NCI-H2227 treated with DMSO at 0.1 percent for 48 hours (cell line): ENCODE measurements at places on chromosomes 6 and 20.
A peak's percentile ranks its signal among the peaks of the same experiment; 100 is the strongest.

- no peak for DNase-seq
Observed at GRCh38 chr6:23633996-23634395, 492.0 kb upstream of the NRSN1 start.

DNA sequence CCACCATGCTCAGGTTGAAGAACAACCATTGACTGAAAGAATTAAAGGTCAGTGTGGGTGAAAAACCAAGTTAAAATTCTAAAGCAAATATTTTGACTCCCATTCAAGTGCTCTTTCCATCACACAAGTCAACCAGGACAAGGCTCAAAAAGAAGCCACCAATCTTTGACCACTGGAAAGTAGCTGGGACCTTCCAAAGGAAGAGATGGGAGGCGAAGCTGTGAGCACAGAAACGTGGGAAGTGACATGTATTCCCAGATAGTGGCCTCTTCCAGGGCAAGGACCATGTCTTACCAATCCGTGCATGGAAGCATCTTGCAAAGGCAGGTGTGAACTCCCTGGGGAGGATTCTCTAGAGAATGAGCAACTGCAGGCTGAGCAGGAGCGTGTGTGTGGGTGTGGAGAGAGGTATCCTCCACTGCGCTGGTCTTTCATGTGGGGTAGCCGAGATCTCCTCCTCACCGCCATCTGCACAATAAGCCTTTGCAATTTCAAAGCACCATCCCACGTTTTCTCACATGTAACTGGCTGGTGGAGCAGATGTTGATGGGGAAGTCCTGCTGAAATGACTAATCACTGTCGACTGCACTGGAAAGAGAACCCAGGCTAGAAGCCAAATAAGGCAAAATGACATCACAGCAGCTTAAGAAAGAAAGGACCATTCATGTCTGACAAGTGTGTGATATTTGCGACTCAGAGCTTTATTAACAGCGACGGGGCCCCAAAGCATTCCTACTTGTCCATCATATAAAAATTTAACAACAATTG, 189.4 kb upstream of the RREB1 start:
- DNase-seq, result no peak

- no peak for DNase-seq
Observed at GRCh38 chr6:96963809-96964208, 39.3 kb downstream of the KLHL32 start.

- DNase-seq, result no peak
Observed at GRCh38 chr6:88631830-88632229, 331.6 kb downstream of the RNGTT start.

DNA sequence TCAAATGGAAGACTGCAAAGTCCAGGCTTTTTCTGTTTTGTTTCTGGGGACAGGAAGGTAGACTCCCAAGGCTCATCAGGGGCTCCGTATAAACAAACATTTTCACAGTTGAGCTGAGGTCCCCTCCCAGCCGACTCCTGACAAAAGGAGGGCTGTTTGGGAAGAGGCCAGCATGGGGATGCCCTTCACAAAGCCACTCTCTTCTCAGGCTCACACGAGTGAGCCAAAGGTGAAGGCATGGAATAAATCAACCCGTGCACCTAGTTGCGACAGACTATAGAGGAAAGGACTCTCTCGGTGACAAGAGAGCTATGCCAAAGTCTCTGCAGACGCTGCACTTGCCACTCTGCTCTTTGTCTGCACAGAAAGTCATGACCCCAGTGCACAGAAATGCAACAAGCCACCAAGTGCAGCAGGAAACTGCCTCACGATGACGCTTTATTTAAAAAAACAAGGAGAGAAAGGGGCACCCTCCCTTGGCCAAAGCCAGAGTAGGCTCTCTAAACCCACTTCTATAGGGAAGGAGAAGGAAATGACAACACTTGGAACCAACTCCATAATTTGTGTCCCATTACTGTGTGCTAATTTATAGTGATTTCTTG, 21.0 kb downstream of the JAG1 start:
- no peak for DNase-seq

DNA sequence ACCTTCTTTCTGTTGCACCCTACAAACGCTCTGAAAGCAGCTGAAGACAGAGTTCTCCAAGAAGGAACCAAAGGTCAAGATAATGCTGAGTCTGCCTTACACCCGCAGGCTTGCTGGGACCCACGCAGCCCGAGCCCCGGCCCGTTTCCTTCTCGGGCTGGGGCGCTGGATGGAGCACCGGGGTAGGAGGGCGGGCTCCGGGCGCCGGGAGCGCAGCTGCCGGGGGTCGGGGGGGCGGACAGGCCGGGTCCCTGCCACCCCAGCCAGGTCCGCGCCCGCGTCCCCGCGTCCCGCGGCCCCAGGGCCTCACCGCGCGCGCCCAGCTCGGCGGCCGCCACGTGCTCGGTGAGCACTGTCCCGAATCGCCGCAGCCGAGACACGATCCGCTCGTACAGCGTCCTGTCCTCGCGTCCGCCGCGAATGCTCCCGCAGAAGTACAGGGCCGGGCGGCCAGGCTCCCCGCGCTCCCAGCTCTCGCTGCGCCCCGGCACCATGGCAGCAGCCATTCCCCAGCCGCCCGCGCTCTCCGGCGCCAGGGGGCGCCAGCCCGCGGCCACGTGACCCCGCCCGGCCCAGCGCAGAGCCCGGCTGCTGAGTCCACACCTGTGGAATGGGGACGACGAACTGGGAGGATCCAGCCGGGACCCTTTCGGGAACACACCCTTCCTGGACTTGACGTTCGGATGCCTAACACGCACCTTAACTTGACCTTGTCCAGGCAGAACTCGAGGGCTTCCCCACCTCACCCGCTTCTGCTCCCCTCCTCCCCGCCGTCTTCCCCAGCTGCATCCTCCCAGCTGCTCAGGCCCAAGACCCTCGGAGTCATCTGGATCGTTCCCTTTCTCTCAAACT, at the start of gene DNPH1:
DNPH1 (minus strand) TSS at position 531 of the 852 bp plus-strand sequence; CDS start at position 506, 25 bp downstream.
- DNase-seq, result peak; percentile 31

DNA sequence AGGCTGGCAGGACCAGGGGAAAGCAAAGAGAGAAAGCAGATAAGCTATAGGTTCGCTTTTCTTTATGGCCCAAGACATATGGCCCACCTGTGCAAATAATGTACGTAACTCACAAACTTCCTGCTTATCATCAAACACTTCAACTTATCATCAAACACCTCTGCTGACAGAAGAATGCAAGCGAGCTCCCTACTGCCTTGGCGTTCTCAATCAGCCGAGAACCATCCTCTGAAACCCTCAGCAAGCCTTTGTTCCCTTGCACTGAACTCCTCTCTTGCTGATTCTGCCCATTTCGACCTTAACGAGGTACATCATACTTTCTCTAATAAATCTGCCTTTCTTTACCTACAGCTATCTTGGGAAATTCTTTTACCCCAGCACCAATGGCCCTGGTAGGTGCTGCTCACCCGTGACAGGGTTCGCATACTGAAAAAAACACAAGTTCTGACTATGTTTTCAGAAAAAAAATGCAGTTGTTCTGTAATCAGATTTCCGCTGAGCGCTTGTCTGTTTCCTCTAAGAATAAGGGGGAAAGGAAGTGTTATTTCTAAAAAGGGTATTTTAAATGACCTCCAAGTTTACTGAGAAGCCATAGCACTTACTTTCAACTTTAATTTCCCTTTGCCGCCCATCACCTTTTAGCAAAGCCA, 28.3 kb downstream of the SERPINB6 start:
- no peak for DNase-seq

DNA sequence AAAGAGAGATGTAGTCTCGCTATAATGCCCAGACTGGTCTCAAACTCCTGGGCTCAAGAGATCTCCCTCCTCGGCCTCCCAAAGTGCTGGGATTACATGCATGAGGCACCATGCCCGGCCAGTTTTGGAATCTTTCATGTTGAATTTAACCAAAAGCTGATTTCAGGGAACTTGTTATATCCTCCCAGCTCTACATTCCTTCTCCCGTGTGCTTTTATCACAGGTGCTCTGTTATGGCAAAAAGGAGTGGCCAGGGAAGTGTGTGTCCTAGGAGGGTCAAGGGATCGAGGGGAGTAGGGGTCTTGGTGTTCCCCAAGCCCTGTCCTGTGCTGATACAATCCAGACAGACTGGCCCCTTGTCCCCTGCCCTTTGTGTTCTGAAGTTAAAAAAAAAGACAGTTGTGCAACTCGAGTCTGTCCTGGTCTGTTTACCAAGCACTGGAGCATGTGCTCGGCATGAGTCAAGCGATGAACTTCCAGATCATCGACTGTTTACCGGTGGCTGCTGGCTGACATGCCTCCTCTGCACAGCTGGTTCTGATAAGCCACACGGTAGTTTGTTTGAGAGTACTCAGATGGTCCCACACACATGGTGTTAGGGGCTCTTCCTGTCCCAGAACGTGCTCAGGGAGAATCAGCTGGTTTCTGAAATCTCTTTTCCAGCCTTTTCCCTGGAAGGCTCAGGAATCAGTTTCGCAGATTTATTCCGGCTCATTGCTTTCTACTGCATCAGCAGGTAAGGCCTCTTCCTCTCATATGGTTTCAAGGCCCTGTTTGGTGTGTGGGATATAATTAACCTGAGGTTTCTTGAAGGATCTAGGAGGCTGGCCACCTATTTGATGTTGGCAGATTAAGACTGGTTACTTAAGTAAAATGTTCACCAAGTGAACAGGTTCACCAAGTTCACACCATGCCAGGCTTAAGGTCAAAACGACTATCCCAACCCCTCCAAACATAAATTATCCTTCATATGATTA, 52.6 kb upstream of the NAA20 start:
- DNase-seq, result no peak

DNA sequence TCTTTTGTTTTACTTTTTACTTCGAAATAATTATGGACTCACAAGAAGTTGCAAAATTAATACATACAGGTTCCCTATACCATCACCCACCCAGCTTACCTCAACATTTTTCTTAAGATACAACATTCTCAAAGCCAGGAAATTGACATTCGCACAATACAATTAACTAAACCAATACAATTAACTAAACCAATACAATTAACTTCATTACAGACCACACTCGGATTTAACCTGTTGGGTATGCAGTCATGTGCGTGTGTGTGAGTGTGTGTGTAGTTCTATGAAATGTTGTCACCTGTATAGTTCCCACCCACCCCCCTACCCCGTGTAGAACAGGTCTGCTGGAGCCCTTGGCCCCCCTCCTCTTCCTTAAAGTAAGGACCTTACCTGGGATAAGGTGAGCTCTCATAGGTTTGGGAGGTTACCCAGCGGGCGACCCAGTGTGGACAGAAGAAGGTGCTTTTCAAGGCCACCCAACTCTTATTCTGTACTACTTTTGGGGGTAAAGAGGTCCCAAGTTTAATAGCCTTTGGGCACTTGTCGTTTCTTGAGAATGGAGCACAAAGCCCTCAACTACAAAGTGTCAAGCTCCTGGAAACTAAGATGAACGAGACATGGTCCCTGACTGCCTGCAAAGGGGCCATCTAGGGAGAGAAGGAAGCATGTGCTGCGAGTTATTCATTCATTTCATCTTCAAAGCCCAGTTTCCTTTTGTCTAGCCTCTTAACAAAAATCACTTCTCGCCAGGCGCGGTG, 544 bp upstream of the STK38 start:
- no peak for DNase-seq

GRCh38 chr6:74551896-74552295, 654.0 kb downstream of the COL12A1 start:
- no peak for DNase-seq

- no peak for DNase-seq
Observed at GRCh38 chr6:126640356-126640755, 300.4 kb downstream of the CENPW start.

DNA sequence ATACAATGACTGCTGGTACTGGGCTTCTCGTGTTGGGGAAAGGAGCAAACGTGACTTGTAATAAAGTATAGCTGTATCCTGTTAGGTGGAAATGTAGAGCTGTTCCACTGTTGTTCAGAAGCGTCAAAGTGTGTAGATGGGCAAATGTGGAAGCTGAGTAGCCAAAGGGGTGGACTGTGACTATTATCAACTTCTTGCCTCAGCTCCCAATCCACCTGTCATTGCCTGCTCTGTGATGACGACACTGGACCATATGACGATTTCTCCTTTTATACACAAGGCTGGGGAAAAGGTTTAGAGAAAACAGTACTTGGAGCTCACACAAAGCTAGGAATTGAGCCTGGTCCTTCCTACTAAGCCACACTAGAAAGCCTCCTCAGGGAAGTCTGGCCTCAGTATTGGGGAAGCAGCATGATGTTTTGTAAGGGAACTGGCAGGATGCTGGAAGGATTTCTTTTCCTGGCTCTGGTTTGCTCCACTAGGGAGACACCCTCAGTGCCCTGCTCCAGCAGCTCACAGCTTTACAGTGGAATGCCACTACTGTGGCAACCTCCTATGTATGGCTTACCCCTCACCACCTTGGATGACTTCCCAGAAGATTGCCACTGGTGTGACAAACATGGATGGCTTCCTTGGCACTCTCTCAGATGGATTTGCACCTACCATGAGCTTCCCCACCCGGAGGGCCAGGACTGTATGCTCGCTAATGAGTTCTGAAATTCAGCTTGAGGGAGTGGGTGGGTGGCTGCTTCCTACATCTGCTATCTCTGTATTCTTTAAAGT, 20.0 kb downstream of the CD164 start:
- no peak for DNase-seq

GRCh38 chr6:80454197-80454596, 347.7 kb downstream of the BCKDHB start:
- DNase-seq, result no peak

- DNase-seq, result no peak
Observed at GRCh38 chr20:4069751-4070150, 54.4 kb upstream of the RNF24 start.

GRCh38 chr6:139159016-139159415, 24.1 kb downstream of the HECA start:
- DNase-seq, result no peak

DNA sequence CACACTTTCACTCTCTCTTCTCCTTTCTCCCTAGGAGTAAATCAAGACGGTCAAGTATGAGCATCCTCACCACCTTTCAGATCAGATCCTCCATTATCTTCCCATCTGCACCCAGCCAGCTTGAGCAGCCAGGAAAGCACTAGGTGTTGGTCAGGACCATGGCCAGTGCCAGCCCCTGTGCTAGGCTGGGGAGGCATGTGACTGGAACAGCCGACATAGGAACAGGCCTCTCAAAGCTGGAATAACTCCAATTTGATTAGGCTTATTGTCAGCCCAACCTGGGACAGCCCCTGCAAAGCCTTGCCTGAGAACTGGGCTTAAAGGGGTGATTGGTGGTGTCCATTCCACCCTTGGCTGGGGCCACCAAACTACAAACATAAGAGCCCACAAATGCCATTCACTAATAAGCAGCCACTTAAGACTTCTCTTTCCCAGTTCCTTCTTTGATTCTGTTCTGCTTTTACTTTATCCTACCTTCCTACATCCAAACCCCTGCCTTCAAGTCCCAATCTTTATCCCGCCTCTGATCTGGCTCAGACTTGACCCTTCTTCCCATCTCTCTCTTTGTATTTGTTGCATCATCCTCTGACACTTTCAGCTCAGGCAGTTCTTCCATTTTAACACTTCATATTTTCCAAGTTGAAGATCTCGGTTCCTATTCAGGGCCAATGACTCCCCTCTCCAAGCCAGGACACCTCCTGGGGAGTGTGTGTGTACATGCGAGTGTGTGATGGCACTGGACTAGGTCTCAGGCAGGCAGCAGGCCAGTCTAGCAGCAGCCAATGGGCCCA, 4.5 kb upstream of the TREM2 start:
- no peak for DNase-seq

- no peak for DNase-seq
Observed at GRCh38 chr6:33990061-33990541, 155.8 kb downstream of the GRM4 start.

GRCh38 chr6:97275804-97276203, 7.2 kb downstream of the MMS22L start:
- peak; percentile 28 for DNase-seq
